ENCODE measurements at places on chromosomes 5 and 9. TPM values are rescaled to one million over a fixed set of nuclear protein-coding genes. Genes with fewer than 3 reads are reported as not detected.

Gene CRB2
- 17.8 TPM for polyA plus RNA-seq

Gene GLDC
- 31.9 TPM for polyA plus RNA-seq

Gene STARD4
- 52.9 TPM for polyA plus RNA-seq

Gene APC
- 83.2 TPM for polyA plus RNA-seq

Gene ARHGEF28
- 15.0 TPM for polyA plus RNA-seq

Gene DHFR
- 58.9 TPM for polyA plus RNA-seq

Gene GARNL3
- polyA plus RNA-seq, result 71.5 TPM

Gene SCGB3A2
- polyA plus RNA-seq, result not detected

Gene CDX1
- polyA plus RNA-seq, result not detected

Gene KCNV2
- 0.57 TPM for polyA plus RNA-seq

Gene ACER2
- polyA plus RNA-seq, result 2.7 TPM

Gene SPINK7
- 0.77 TPM for polyA plus RNA-seq

Gene ARSI
- 1.3 TPM for polyA plus RNA-seq

Gene SPINK6
- polyA plus RNA-seq, result not detected

Gene AOPEP
- 42.8 TPM for polyA plus RNA-seq

Gene UIMC1
- 38.7 TPM for polyA plus RNA-seq

Gene TRIO
- 253 TPM for polyA plus RNA-seq

Gene MARCHF11
- polyA plus RNA-seq, result 16.5 TPM

Gene PHF24
- 46.0 TPM for polyA plus RNA-seq

Gene FBP2
- polyA plus RNA-seq, result 0.14 TPM

Gene HAVCR1
- 0.20 TPM for polyA plus RNA-seq

Gene CREBRF
- 11.1 TPM for polyA plus RNA-seq

Gene ADGRV1
- polyA plus RNA-seq, result 72.0 TPM

Gene HACD4
- 1.3 TPM for polyA plus RNA-seq

Gene PTPRD
- polyA plus RNA-seq, result 131 TPM

Gene TEX48
- not detected for polyA plus RNA-seq

Gene QSOX2
- 17.0 TPM for polyA plus RNA-seq

Gene GPX8
- polyA plus RNA-seq, result 14.4 TPM

Gene CER1
- 0.49 TPM for polyA plus RNA-seq

Gene LCN15
- polyA plus RNA-seq, result 0.14 TPM

Gene SLC6A19
- polyA plus RNA-seq, result 0.39 TPM

Gene IFNA2
- not detected for polyA plus RNA-seq

Gene PLCXD3
- 14.1 TPM for polyA plus RNA-seq

Gene TRPM6
- 1.0 TPM for polyA plus RNA-seq

Gene KCNMB1
- polyA plus RNA-seq, result 2.7 TPM

Gene DDX46
- polyA plus RNA-seq, result 53.1 TPM

Gene GKAP1
- polyA plus RNA-seq, result 25.2 TPM

Gene CLIC3
- polyA plus RNA-seq, result 2.0 TPM

Gene SLC25A2
- 0.15 TPM for polyA plus RNA-seq

Gene SHISAL2B
- polyA plus RNA-seq, result 2.9 TPM

Gene TRPM3
- polyA plus RNA-seq, result 16.7 TPM

Gene TTC16
- 0.63 TPM for polyA plus RNA-seq

Gene PCDHGA5
- 15.5 TPM for polyA plus RNA-seq

Gene PCDHGC5
- polyA plus RNA-seq, result 5.4 TPM

Gene DDX4
- polyA plus RNA-seq, result 0.24 TPM

Gene MAMDC2
- polyA plus RNA-seq, result 2.2 TPM

Gene RASGRF2
- polyA plus RNA-seq, result 12.1 TPM

Gene ZNF883
- polyA plus RNA-seq, result 19.1 TPM

Gene IFNK
- not detected for polyA plus RNA-seq

Gene BRINP1
- polyA plus RNA-seq, result 113 TPM

Gene TBC1D13
- 36.0 TPM for polyA plus RNA-seq

Gene IFNB1
- polyA plus RNA-seq, result not detected

Gene OR13C2
- polyA plus RNA-seq, result not detected

Measured in spinal cord (tissue), 10 donors.